ENCODE measurements at places on chromosomes 5 and 9. TPM values are rescaled to one million over a fixed set of nuclear protein-coding genes. Genes with fewer than 3 reads are reported as not detected.

DNA sequence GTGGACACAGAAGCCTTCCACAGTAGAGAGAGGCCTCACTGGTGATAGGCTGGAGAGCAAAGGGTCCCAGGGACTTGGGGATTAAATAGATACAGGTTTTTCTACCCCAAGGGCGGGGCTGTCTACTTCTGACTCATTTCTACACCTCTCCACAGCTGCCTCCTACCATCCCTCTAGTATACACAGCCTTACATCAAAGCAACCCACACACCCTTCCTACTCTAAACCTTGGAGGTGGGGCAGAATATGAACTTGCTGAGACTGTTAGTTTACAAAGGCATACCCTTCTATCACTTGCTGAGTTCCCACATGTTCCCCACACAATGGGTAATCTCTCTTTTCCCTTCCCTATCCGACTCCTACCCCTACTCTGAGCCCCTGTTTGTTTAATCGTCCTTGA is 19.9 kb upstream of the PCA3 start:
- 0 out of 2 replicates have a peak, but pooled peaks cover 3% of the 10 kb centered on the region for H3K4me1 ChIP-seq
- no peak overlapping the region for H3K27ac ChIP-seq
- H3K4me3 ChIP-seq = no peak overlapping the region
- no peak for DNase-seq
- 0 out of 2 replicates have a peak, but pooled peaks cover 7% of the 10 kb centered on the region for H3K36me3 ChIP-seq

DNA sequence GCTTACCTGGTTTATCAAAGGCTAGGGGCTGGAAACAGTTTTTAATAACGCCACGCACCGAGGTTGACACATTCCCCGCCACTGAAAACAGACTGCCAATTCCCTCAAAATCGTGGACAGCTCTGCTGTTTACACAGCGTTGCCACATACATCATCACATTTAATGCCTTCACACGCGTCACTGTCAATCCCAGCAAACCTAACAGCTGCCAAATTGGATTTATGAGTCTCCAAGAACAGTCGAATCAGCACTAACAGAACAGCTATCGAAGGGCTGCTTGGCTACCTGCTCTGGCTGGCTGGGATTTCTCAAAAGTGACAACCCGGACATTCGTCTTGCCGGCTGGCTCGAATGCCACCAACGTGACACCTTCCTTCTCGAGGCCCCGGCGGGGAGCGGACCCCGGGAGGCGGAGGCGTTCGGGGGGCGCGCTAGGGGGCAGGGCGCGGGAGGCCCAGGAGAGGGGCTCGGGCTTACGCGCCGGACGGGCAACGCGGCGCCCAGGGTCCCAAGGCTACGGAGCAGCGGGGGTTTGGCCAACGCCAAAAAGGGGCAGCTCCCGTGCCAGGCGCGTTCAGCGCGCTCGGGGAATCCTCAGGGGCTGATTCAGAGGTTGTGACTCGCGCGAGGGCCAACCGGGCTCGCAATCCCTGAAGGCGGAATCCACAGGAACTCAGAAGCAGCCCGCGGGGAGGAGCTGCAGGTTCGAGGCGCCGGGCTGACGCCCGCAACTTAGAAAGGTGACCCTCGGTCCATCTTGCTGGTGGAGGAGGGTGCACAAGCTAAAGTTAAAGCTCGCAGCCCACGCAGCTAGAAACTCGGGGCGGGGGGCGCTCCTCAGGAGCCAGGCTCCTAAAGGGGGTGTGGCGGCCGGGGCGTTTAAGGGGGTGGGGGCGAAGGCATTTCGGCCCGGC is 1.2 kb downstream of the CDC14B start:
- peaks cover 20% of the 10 kb centered on the region for H3K27me3 ChIP-seq
- DNase-seq = peak; percentile 34
- peaks cover 23% of the 10 kb centered on the region for H3K4me1 ChIP-seq

DNA sequence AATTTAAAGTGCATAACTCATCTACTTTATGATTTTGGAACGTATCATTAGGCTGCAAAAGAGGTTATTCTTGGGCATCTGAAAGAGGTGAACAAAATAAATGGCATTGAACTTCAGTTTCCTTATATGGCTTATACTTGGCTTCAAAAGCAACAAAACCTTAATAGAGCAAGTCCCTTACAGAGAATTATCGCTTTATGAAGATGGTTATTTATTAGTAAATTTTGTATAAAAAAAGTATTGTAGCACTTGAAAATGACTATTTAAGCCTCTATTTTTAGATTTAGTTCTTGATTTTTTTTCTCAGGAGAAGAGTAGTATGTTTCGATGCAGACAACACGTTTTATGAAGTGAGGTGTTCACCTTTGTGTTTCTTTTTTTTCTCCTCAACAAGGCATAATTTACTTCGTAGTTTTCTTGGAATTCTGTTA is 2.0 kb downstream of the ERBIN start:
- no peaks in the 10 kb centered on the region for H3K36me3 ChIP-seq
- no peak for DNase-seq
- peaks cover 17% of the 10 kb centered on the region for H3K4me1 ChIP-seq
- peaks cover 14% of the 10 kb centered on the region for H3K27me3 ChIP-seq
- H3K4me3 ChIP-seq = peak overlapping the region; percentile 85
- H3K27ac ChIP-seq = no peak overlapping the region

GRCh38 chr9:31824860-31825259 is 559.6 kb upstream of the ACO1 start:
- H3K27me3 ChIP-seq = no peaks in the 10 kb centered on the region
- DNase-seq = no peak
- H3K4me1 ChIP-seq = peaks cover 9% of the 10 kb centered on the region
- no peak overlapping the region for H3K27ac ChIP-seq
- H3K4me3 ChIP-seq = no peak overlapping the region

DNA sequence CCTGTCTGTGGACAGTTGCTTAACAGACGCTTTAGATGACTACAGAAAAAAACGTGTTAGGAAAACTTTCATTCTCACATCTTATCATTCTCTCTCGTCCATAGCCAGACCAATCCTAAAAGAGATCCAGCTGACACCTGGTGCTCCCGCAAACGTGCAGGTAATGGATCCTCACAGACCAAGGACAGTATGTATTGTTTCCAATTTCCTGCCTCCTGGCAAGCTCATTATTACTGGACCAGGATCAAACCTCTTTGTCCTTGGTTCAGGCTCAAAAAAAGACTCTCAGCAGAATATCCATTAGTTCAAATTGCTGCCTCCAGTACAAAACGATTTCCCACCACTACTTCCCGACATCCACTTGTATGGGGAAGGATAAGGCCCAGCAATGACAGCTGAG is 62.4 kb downstream of the SERINC5 start:
- no peaks in the 10 kb centered on the region for H3K36me3 ChIP-seq
- H3K4me1 ChIP-seq = peaks cover 66% of the 10 kb centered on the region
- H3K4me3 ChIP-seq = no peak overlapping the region
- no peaks in the 10 kb centered on the region for H3K27me3 ChIP-seq

- no peaks in the 10 kb centered on the region for H3K36me3 ChIP-seq
- no peak overlapping the region for H3K27ac ChIP-seq
- no peak overlapping the region for H3K4me3 ChIP-seq
- H3K27me3 ChIP-seq = no peaks in the 10 kb centered on the region
Observed at GRCh38 chr5:156393980-156394379, 67.0 kb downstream of the SGCD start.

- no peak overlapping the region for H3K4me3 ChIP-seq
- no peaks in the 10 kb centered on the region for H3K27me3 ChIP-seq
- no peaks in the 10 kb centered on the region for H3K36me3 ChIP-seq
- no peak overlapping the region for H3K27ac ChIP-seq
- no peak for DNase-seq
Observed at GRCh38 chr9:120914953-120915352, 11.6 kb downstream of the TRAF1 start.

- H3K4me3 ChIP-seq = peak overlapping the region; percentile 59
- H3K36me3 ChIP-seq = 0 out of 2 replicates have a peak, but pooled peaks cover 10% of the 10 kb centered on the region
- peaks cover 5% of the 10 kb centered on the region for H3K4me1 ChIP-seq
- peak overlapping the region; percentile 67 for H3K27ac ChIP-seq
Observed at GRCh38 chr5:8457187-8458037, 588.5 kb downstream of the MTRR start.

DNA sequence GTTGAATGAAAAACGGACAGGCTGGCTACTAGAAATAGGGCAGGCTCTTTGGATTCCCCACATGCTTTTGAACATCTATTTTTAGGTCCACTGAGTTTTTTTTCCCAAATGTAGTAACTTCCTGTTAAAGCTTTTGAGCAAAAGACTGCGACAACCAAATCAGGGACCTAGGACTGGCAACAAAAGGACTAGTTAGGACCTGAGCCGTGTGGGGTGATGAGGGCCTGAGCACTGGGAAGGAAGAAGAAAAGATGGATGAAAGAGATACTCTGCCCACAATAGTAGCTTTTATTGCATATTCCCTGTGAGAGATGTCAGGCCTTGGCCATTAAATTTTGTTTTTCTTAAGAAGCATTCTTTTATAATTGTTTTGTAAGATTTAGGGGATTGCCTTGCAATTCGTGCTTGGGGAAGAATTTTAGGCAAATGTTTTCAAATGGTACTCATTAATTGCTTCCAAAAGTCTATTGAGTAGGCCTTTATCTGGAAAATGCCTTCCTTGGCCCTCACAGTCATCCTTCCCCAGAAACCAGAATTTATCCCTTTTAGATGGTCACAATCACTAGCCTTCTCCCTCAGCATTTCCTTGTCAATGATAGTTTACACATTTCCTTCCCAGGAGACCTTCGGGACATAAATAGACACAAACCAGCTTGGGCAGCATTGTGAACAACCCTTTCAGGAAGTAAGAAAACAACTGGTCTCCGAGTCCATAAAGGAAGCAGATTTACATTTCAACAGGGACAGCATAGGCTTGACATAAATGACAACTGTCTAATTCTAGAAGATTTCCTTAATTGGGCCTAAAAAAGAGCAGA is 166.5 kb downstream of the RMI1 start:
- no peak for DNase-seq
- peaks cover 34% of the 10 kb centered on the region for H3K27me3 ChIP-seq
- H3K4me3 ChIP-seq = no peak overlapping the region
- H3K27ac ChIP-seq = no peak overlapping the region

- DNase-seq = no peak
- no peaks in the 10 kb centered on the region for H3K36me3 ChIP-seq
- H3K27ac ChIP-seq = no peak overlapping the region
- no peak overlapping the region for H3K4me3 ChIP-seq
Observed at GRCh38 chr5:158368686-158369085, 509.7 kb upstream of the CLINT1 start.

- no peaks in the 10 kb centered on the region for H3K4me1 ChIP-seq
- DNase-seq = no peak
- H3K27me3 ChIP-seq = no peaks in the 10 kb centered on the region
- H3K36me3 ChIP-seq = peaks cover 5% of the 10 kb centered on the region
Observed at GRCh38 chr9:37540634-37541033, 35.5 kb downstream of the FBXO10 start.

DNA sequence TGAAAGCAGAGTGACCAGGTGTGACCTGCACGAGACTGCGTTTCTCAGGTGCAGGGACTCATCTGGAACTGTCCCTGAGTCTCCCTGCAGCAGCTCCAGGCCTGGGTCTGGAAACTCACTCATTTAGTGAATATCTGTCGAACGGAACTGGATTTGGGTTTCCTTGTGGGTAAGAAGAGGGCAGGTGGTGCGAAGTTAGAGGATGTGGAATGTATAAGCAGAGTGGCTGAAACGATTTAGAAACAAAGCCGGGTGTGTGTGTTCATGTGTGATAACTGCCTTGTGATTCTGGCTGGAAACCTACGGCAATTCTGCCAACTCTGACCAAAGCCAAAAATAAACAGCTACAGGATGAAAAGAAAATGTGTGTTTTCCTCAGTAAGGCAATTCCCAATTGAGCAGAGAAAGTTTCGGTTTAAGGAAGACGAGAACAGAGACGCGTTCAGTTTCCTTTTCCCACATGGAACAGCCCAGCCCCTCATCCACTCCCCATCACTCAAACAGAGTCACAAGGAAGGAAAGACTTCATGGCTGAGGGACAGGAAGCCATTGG is 130.3 kb downstream of the NSG2 start:
- H3K27me3 ChIP-seq = no peaks in the 10 kb centered on the region
- DNase-seq = no peak
- H3K4me1 ChIP-seq = no peaks in the 10 kb centered on the region
- no peak overlapping the region for H3K4me3 ChIP-seq

GRCh38 chr9:38346811-38347210 is 45.7 kb upstream of the ALDH1B1 start:
- peak; percentile 58 for DNase-seq
- H3K36me3 ChIP-seq = no peaks in the 10 kb centered on the region
- H3K4me1 ChIP-seq = peaks cover 13% of the 10 kb centered on the region
- no peaks in the 10 kb centered on the region for H3K27me3 ChIP-seq
- H3K4me3 ChIP-seq = peak overlapping the region; percentile 37

DNA sequence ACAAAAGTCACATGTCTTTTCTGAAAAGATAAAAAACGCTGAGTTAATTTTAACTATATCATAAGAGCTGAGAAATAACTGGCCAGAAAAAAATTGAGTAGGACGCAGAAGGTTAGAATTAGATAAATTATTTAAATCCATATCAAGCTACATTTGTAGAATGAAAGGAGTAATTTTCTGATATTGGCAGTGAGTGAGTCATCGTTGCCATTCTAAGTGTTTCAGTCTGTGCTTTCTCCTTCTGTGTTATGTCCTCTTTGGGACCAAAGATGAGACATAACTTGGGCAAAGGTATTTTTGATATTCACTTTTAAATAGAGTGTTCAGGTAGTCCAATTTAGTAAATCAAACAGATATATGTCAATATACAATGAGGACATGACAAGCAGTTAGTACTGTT is 34.4 kb upstream of the KCNN2 start:
- H3K27ac ChIP-seq = no peak overlapping the region
- no peaks in the 10 kb centered on the region for H3K27me3 ChIP-seq
- no peaks in the 10 kb centered on the region for H3K36me3 ChIP-seq
- no peak for DNase-seq

DNA sequence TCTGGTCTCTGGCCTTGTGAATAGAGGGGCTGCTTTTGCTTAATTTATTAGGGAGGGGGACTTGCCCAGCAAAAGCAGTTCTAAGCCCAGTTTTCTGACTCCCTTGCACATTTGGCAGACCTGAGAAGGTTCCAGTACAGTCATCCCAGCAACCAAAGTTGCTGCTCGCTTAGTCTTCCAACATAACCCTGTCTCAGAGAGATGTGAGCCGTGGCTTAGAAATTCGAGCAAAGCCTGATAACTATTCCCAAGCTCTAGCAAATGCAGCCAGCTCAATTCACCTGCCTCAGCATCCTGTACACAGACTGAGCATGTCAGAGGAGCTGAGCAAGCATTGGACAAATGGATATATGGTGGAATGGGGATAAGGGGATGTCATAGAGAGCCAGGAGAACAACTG is 401.9 kb downstream of the SPOCK1 start:
- H3K27ac ChIP-seq = no peak overlapping the region
- no peaks in the 10 kb centered on the region for H3K36me3 ChIP-seq
- no peak overlapping the region for H3K4me3 ChIP-seq
- DNase-seq = no peak

GRCh38 chr5:169746147-169746694 is 109.1 kb downstream of the DOCK2 start:
- H3K36me3 ChIP-seq = no peaks in the 10 kb centered on the region
- no peak for DNase-seq
- no peak overlapping the region for H3K4me3 ChIP-seq
- H3K27me3 ChIP-seq = no peaks in the 10 kb centered on the region
- peaks cover 6% of the 10 kb centered on the region for H3K4me1 ChIP-seq

The NOXA1 gene
- total RNA-seq = 0.59 TPM

The FOXD4 gene
- total RNA-seq = 0.31 TPM

The TMC1 gene
- 0.54 TPM for total RNA-seq

The FAM221B gene
- not detected for total RNA-seq

The VCAN gene
- 404 TPM for total RNA-seq

All from GM23338 (cell line).